Hippocampal formation (tissue), 2 donors: ENCODE measurements at places on chromosomes 5 and 9.

DNA sequence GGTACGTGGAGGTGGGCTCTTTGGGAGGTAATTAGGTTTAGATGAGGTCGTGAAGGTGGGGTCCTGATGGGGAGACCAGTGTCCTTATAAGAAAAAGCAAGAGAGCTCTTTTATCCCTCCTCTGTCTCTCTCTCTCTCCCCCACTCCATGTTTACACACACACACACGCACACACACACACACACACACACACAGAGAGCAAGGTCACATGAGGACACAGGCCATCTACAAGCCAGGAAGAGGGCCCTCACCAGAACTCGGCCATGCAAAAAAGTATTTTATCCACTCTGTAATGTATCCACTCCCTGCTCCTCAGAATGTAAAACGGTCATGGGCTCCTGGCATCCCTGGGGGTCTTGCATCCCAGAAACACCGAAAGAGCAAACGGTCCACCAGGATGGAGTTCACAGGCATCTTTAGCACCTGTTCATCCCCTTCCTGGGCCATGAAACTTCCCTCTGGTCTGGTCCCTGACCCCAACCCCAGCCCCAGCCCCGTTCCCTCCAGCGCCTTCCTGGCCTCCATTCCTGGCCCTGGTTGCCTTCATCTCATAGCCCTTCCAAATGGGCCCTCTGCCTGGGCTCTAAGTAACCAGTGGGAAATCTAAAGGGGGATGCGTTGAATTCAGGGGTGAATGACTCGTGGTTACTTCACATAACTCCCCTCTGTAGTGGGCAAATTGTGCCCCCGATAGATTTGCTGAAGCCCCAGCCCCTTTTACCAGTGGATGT is 88.8 kb downstream of the NSUN2 start:
- no peak for DNase-seq

DNA sequence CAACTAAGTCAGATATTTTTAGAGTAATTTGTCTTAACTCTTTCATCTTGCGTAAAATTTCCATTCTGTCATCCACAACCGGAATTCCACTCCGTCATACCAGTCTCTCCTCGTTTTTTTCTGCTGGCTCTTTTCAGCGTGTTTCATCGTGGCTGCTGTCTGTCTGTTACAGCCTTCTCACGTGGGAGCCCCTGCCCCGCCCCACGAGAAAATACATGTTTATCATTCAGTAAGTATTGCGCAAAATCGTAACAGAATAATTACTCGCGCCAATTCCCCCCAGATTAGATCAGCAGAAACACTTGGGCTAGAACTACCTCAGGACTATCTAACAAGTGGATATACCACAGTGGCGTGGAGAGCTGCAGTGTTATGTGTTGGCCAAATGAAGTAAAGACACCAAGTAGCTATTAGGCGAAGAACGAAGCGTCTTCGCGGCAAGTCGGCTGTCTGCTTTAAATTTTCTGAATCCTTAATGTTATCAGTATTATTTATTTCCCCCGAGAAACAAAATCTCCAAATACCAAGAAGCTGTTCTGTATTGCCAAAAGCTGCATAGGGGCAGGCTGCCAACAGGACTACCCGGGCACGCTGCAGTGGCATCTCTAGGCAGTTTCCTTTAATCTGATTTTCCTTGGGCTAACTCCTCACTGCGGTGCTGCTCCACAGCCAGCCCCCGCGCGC is 566 bp upstream of the FOCAD start:
- DNase-seq, result peak; percentile 37

GRCh38 chr9:91820949-91821880 is 128.8 kb downstream of the ROR2 start:
- no peak for DNase-seq

GRCh38 chr9:96430377-96430776 is 12.2 kb upstream of the ZNF367 start:
- no peak for DNase-seq

DNA sequence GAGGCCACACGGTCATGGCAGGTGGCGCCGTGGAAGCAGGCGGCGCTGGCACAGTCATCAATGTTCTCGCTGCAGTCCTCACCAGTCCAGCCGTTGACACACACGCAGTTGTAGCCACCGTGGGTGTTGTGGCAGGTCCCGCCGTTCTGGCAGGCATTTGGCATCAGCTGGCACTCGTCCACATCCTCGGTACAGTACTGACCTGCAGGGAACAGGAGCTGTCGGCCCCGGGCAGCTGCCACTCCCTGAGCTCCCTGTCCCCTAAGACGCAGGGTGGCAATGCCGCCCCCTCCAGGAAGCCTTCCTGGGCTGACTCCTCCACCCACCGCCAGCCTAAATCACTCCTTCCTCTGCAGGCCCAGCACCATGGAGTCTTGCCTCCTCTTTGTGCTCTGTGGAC is 27.2 kb downstream of the NOTCH1 start:
- DNase-seq, result no peak

DNA sequence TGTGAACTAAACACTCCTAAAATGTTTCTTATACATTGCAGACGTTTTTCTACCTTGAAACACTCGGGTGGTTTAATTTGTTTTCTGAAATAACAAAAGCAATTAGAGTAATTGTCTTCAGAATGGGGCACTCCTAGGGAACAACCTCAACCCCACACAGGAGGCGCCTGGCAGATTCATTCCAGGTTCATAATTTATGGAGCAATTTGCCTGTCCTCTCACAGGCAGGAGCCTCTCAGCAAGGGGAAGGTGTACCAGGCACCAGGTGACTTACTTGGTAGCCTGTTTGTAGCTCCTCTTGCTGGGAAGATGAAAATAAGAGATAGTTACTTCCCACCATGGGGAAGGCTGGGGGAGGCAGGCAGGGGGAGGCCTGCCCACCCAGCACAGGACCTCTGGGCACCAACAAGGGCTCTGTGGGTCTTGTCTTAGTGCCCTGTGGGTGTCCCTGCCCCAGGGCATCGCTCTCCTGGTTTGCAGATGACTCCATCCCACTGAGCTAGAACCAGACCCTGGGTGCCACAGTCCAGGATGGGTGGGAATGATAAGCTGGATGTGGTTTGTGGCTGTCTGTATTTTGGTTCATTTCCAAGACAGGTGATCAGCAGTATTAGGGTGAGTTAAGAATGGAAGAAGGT is 144.4 kb downstream of the FSTL4 start:
- DNase-seq, result no peak

DNA sequence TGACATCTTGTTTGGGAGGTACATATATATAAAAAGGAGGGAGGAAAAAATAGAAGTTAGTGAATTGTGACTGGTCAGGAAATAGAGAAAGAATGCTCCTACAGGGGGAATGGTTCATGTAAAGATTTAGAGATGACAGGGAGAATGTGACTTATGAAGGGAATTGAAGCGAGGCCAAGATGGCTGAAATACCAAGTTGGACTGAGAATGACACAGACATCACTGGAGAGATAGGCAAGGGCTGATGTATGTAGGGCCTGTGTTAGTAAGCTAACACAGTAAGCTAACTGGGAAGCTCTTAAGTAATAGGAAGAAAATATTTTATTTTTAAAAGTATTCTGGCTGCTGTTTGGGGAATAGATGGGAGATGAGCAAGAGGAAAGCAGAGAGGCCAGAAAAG is 286.3 kb downstream of the NNT start:
- no peak for DNase-seq

- DNase-seq, result no peak
These were observed 325.7 kb upstream of the WWC1 start for GRCh38 chr5:167965710-167966109.

DNA sequence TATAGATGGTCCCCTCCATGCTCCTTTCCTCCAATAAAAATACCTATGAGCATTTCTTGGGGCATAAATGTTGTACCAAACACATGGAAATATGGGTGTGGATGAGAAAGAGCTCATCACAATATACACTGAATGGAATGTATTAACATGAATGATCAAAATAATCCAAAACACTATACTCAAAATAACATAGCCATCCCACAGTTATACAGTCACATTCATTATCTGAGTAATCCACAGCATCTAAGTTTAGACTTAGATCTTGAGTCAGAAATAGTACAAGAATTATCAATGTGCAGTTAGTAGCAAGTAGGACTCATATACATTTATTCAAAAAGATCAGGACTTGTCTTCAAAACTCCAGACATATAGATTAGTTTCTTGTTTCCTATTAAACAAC is 175.2 kb upstream of the NREP start:
- DNase-seq, result no peak

GRCh38 chr5:133373121-133373870 is 239.0 kb downstream of the FSTL4 start:
- no peak for DNase-seq

DNA sequence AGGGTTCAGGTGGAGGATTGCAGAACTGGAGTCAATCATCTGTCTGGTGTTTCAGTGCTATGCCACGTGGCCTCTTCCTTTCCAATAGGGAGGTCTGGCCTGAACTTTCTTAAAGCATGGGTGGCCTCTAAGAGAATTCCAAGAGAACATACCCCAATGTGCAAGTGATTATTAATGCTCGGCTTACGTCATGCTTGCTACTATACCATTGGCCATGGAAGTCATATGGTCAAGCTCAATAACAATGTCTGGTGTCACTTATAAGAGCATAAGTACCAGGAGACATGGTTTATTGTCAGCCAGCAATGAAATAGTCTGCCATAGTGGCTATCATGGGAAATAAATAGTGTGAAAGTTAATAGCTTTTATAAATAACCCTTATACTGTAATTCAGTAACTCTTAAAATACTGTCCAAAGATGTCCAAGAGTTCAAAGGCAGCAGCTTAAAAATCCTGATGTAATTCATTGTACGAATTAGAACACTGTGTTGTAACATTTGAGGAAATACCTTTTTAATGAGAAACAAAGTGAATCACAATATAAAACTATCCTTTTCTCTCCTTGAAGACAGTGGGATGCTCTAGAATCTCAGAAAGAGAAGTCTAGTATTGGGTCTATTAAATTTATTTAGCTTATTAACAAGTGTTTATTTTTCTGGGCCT is 355.4 kb upstream of the PRR16 start:
- no peak for DNase-seq

DNA sequence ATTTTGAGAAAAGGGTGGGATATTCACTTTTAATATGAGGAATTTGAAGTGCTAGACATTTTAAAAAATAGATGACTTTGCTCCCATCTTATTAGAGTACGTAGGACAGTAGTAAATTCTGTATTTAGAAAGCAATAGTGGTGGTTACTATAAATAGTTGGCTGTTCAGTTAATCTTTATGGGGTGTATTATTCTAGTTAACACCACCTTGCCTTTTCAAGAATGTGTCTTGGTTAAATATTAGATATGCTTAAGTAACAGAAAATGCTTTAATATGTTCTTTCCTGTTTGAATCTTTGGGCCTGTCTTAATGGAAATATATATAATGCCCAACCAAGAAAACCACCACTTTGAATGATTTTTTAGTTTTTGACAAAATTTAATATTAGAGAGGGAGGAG is 608.7 kb upstream of the FAM174A start:
- DNase-seq, result no peak

DNA sequence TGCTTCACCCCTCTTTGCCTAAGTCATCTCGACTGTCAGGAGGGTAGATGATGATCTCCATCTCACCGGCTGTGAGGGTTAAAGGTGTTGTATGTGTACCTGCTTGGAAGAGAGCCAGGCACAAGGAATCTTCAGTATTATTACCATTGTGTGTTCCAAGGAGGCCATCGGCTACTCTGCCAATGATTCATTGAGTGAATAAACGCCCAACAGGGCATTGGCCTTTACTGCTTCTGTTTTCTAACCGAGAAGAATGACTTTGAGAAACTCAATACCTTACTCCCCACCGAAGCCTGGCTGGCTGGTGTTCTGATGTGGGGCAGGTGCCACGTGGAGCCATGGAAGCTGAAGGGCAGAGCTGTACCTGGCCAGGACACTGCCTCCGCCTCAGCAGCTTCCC is 228.8 kb downstream of the SNX18 start:
- no peak for DNase-seq

GRCh38 chr5:28737682-28738081 is 1699.3 kb upstream of the CDH9 start:
- no peak for DNase-seq

GRCh38 chr9:78781681-78782080 is 484.8 kb downstream of the PSAT1 start:
- no peak for DNase-seq

GRCh38 chr9:99720455-99721050 is 101.1 kb upstream of the NR4A3 start:
- DNase-seq, result no peak

DNA sequence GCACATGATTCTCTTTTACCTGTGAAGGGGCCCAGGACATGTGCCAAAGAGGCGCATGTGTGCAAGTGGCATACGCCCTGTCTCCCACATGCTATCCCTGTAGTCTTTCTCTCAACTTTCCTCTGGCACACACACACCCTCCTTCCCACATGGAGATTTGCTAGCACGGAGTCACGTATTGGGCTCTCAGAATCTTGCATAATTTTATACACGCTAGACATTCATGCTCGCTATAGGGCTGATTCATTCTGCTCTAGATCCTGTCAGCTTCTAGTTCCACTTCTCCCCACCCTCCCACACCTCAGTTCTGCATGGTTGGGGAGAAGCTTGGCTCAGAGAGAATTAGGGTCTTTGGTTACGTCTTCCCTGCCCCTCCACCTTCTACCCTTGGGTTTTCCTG is 72.8 kb downstream of the CD180 start:
- DNase-seq, result no peak

- DNase-seq, result no peak
These were observed 34.5 kb downstream of the CEP72 start for GRCh38 chr5:646396-647201.

GRCh38 chr9:124794902-124795491 is 18.1 kb downstream of the OLFML2A start:
- no peak for DNase-seq

DNA sequence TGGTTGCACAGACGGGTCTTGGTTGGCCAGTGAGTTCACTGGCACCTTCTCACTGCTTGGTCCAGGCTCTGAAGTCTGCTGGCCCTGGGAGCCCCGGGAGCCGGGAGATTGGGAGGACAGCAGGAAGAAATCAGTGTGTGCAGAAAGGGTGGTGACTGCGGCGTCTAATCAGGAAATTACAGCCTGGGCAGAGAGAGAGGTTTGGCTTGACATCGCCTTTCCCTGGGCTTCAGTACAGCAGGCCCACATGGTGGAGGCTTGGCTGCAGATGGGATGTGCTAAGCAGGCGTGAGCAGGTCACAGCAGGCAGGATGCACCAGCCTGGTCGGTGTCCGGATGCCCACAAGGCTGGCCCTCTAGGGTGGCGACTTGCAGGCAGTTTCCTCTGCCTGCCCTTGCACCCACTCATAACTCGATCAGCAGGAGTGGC is 17.2 kb downstream of the PITX1 start:
- no peak for DNase-seq

GRCh38 chr9:122217640-122218039 is 11.1 kb downstream of the LHX6 start:
- no peak for DNase-seq

DNA sequence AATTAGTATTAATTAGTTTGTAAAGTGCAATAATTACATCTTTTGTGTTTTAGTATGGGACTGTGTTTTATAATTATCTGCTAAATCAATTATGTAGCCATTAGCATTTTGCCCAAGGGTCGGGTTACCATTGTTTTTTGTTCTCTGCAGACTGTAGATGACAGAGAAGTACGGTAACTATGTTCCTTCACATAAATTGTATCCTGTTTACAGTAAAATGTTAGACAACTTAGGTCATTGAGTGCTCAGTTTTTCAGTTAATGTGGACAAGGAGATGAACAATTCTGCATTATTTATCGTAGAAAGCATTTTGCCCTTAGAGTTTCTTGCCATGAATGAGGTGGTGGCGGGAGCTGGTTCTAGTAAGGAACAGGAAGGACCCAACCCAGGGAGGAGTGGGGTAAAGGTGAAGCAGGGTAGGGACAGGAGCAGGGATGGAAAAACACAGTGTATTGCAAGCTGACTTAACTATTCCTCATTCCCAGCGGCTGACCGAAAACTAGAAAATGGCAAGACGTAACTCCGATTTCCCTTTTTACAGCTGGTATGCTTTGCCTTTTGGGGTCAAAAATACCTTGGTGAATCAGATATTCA is 243.7 kb upstream of the SLC24A2 start:
- DNase-seq, result no peak
